Stimulated activated CD4-positive, alpha-beta T cell treated with anti-CD3 and anti-CD28 coated beads, Interleukin-2, amount 100 ng/mL, for 4 hours (primary cell): ENCODE measurements at places on chromosomes 2 and 18.

GRCh38 chr2:235978022-235978421, 190.2 kb downstream of the GBX2 start:
- DNase-seq: no peak

DNA sequence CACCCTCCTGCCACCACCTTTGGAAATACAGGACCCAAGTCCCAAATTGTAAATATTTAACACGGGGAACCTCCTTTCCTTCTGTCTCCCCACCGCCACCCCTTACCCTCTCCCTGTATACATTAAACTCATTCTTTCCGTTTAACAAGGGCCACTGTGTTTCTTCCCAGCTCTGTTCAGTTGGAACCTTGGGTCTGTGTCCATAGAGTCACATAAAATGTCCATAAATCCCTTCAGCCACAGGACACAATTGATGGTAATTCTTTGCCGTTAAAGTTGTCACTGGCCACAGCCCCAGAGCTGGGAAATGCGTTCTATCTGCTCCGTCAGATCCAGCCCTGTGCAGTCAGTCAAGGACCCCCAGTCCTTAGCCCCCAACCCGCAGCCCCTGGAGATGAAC, 49.9 kb upstream of the FZD7 start:
- DNase-seq: no peak

- DNase-seq: no peak
These were observed 30.9 kb upstream of the UBE2F start for GRCh38 chr2:237935740-237936452.

DNA sequence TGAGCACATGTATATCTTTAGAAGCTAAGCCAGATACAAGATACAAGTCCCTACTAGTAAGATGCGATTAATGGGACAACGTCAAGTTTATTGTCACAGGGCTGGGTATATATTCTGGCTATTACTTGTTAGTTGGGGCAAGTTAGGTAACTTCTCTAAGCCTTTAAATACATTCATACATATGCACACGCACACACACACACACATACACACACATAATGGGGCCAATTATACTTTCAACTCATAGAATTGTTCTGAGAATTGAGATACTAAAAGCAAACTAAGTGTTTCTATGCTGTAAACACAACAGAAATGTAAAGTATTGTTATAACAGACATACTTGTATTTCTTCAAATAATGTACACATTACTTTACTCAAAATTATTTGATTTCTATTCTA, 116.1 kb downstream of the BCL2 start:
- DNase-seq: no peak

- DNase-seq: no peak
These were observed 202.0 kb downstream of the SEPTIN10 start for GRCh38 chr2:109411640-109412325.

- no peak for DNase-seq
These were observed 57.9 kb downstream of the FAM171B start for GRCh38 chr2:186751790-186752189.

DNA sequence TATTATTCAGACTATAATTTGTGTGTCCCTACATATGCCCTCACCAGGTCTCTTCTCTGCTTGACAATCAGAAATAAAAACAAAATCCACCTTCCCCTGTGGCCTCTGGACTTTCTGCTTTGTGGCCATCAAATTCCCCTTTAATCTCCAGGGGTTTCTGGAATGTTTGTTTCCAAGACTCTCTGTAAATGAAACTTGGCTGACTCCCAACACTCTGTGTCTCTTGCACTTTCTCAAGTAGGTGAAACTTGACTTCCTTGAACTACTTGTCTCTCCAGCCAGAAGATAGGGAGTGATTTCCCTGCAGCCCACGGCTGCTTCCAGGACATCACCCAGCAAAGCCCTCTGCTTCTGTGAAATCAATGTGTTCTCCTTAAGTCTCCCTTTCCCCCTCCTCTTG, 54.1 kb upstream of the AQP4 start:
- no peak for DNase-seq

GRCh38 chr2:117812443-117812842, 2.0 kb upstream of the DDX18 start:
- DNase-seq: no peak

- DNase-seq: no peak
These were observed 23.2 kb upstream of the CDKL4 start for GRCh38 chr2:39266916-39267434.

DNA sequence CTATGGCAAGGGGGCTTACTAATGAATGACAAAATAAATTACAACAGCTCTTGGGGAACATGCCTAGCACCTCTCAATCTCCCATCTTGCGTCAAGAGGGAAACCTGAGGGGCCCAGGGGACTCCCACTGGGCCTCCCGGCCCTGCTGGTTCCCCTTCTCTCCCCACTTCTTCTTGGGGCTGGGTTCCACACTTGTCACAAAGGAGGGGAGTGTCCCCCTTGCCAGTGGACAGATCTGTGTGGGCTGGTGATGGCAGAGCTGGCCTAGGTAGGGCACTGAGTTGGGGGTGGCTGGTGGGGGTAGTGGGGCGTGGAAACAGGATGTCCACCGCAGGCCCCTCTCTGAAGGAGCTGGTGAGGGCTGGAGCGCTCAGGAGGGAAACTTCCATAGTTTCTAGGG, 184.0 kb upstream of the HAAO start:
- no peak for DNase-seq

DNA sequence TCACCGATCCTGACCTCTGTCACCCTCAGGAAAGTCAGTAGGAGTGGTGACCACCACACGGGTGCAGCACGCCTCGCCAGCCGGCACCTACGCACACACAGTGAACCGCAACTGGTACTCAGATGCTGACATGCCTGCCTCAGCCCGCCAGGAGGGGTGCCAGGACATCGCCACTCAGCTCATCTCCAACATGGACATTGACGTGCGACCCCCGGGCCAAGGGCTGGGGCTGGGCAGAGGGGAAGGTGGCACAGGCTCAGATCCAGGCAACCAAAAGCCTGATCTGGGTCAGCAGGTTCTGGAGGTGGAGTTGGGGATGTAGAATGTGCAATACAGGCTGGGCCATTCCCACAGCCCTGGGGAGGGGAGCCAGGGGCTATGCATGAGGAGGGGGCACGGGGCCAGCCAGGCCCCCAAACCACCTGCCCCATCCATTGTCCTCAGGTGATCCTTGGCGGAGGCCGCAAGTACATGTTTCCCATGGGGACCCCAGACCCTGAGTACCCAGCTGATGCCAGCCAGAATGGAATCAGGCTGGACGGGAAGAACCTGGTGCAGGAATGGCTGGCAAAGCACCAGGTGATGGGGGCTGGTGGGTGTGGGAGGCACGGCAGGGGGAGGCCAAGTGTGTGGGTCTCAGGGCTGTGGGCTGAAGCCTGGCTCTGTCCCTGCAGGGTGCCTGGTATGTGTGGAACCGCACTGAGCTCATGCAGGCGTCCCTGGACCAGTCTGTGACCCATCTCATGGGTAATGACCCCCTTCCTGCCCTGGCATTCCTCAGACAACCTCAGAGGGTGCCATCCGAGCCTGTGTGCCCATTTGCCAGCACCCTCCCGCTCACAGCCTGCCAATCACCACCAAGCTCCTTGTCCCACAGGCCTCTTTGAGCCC, 1.4 kb downstream of the ALPI start:
- no peak for DNase-seq

DNA sequence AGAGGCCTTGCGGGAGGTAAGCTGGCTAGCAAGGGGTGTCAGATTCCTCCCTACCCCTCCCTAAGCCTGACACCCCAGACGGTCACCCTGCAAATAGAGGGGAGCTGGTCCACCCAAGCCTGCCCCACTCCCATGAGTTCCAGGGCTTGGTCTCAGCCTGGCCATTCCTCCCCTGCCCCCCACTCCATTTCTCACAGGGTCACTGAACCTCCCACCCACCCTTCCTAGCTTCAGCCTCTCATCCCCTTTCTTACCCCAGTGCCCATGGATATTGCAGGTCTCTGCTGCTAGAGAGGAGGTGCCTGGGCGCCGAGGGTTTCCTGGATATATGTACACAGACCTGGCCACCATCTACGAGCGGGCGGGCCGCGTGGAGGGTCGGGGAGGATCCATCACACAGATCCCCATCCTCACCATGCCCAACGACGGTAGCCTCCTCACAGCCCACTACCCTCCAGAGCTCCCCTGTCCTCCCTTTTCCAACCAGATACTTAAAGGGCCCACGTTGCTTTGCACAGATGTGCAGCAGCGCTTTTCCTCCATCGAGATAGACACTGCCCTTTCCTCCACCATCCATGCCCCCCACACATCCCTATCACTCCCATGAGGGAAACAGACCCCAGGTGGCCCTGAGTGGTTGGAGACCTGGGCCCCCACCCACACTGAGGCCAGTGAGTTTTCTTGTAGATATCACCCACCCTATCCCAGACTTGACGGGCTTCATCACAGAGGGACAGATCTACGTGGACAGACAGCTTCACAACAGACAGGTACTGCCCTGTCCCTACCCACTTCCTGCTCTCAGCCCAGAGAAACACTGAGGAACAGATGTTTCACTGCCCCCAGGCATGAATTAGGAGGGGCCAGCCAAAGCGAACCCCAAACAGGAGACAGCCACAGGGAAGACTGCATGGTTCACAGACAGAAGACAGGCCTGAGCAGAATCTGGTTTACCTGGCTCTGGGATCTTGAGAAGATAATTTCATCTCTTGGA, 15.2 kb upstream of the ANKRD53 start:
- DNase-seq: no peak

DNA sequence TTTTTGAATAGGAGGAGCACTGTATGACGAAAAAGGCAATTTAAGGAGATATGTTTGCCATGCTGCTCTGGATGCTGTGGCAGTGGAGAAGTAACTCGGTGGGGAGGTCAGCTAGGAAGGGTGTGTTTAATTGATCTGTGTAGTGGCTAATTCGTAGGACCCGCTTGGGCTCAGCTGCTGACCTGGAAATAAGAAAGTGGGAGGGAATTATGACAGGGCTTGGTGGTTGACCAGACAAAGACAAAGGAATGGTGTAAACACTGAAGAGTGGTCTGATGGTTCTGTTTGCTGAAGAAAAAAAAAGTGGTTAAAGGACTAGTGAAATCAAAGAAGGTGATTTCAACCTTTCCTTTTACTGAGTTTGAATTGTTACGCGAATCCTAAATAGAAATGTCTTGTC, 146.0 kb downstream of the MAP4K4 start:
- DNase-seq: no peak

DNA sequence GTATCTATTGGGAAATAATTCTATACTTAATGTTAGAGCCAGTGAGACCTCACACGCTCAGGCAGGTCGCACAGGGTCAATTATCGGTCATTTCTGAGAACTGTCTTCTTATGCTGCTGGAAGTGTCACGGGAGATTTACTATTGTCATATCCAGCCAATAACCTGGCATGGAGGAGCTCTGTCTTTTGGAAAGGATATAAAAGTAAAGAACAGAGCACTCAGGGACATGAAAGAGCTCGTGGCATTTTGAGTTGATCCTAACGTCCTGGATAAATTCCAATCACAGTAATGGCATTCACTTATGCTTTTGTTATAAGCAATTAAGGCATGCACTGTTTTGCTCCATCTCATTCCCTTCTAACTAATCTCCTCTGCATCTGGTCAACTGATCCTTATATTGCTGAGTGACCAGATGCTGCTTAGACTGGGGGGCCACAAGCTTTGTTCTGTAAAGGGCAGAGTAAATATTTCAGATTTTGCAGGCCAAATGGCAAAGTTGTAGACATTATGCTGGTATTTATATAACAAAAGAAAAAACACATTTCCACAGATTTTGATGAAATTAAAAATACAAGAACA, 453.5 kb upstream of the SMIM21 start:
- no peak for DNase-seq

GRCh38 chr2:234137400-234138014, 87.0 kb downstream of the SPP2 start:
- DNase-seq: no peak

DNA sequence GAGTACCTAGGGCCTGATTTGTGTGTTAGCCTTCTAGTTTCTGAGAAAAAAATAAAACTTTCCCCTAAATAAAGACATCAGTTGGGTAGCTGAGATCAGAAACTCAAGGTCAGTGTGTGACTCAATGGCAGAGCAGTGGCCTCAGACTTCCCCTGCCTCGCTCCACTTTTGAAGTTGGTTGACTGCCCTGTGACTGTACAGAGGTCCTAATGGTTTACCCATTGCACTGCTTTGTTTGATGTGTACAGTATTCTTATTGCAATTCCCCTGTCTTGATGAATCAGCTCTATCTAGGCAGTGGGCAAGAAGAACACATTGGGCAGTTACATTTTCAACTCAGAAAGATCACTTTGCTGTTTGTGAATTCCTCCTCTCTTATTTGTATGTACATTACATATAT, 315.7 kb downstream of the KCNS3 start:
- no peak for DNase-seq

DNA sequence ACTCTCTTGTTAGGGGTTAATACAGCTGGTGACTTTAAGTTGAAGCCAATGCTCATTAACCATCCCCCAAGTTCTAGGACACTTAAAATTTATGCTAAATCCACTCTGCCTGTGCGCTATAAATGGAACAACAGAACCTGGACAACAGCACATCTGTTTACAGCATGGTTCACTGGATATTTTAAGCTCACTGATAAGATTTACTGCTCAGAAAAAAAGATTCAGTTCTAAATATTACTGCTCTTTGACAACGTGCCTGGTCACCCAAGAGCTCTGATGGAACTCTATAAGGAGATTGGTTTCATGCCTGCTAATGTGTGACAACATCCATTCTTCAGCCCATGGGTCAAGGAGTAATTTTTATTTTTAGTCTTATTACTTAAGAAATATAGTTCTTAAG, 27.5 kb downstream of the RNF103 start:
- DNase-seq: no peak
